Natural killer cell treated with Interleukin-12 subunit alpha and Interleukin-12 subunit beta and Interleukin-15 and Interleukin-18, amount 100 ng/mL, for 72 hours (primary cell): ENCODE measurements at places on chromosomes 2 and 18. TPM values are rescaled to one million over a fixed set of nuclear protein-coding genes. Genes with fewer than 3 reads are reported as not detected.

DNA sequence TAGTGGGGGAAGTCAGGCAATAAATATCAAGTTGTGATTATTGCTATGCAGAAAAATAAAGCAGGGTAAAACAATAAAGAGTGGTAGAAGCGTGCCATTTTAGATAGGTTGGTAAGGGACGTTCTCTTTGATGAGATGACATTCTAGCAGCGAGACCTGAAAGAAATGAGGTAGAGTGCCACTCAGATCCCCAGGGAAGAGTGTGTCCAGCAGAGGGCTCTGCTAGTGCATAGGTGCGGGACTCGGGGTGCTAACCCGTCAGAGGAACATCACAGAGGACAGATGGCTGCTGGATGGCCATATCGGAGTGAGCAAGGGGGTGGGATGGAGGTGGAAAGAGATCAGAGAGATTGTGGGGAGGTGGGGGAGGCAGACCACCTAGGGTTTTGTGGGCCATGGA lies 16.3 kb upstream of the GTF2A1L start:
- H3K36me3 ChIP-seq: no peaks in the 10 kb centered on the region
- H3K4me3 ChIP-seq: no peak overlapping the region
- peaks cover 5% of the 10 kb centered on the region for H3K27me3 ChIP-seq
- no peaks in the 10 kb centered on the region for H3K4me1 ChIP-seq
- no peak overlapping the region for H3K27ac ChIP-seq
- DNase-seq: no peak

DNA sequence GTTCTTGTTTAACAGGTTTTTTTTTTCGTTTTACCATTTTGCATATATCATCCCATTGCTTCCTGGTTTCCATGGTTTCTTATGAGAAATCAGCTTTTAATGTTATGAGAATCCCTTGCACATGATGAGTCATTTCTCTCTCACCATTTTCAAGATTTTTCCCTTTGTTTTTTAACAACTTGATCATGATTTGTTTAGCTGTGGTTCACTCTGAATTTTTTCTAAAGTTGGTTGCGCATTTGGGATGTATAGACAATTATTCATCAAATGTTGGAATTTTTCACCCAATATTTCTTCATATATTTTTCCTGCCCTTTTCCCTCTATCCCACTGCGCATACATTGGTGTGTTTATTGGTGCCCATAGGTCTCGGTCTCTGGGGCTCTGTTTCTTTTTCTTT lies 42.4 kb upstream of the BIN1 start:
- no peaks in the 10 kb centered on the region for H3K27me3 ChIP-seq
- no peak for DNase-seq
- H3K4me1 ChIP-seq: no peaks in the 10 kb centered on the region
- no peak overlapping the region for H3K4me3 ChIP-seq

GRCh38 chr2:100879296-100879695 lies 59.4 kb downstream of the NPAS2 start:
- no peaks in the 10 kb centered on the region for H3K36me3 ChIP-seq
- DNase-seq: no peak
- no peaks in the 10 kb centered on the region for H3K4me1 ChIP-seq
- peaks cover 7% of the 10 kb centered on the region for H3K27me3 ChIP-seq
- no peak overlapping the region for H3K27ac ChIP-seq
- no peak overlapping the region for H3K4me3 ChIP-seq

CD8B2 gene
- total RNA-seq: 0.10 TPM

- H3K27ac ChIP-seq: no peak overlapping the region
- peaks cover 7% of the 10 kb centered on the region for H3K36me3 ChIP-seq
- peaks cover 10% of the 10 kb centered on the region for H3K4me1 ChIP-seq
- DNase-seq: no peak
These were observed 97.2 kb downstream of the PIK3C3 start for GRCh38 chr18:42052122-42052708.

- DNase-seq: no peak
- H3K27ac ChIP-seq: no peak overlapping the region
- H3K36me3 ChIP-seq: no peaks in the 10 kb centered on the region
These were observed 61.4 kb downstream of the GPR39 start for GRCh38 chr2:132477962-132478361.

DNA sequence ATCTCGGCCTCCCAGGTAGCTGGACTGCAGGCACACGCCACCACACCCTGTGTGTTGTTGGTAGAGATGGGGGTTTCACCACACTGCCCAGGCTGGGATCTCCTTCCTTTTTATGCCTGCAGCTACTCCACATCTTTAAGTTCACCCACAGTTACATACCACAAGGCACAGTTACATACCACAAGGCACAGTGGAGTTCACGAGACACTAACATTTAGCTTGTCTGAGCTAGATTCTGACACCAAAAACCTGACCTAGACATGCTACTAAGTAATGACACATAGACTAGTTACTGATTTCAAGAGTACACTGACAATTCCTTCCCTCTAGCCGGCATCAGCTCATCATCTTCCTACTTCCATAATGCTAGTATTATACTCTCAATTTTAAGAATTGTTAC lies 4.3 kb downstream of the POLR2D start:
- H3K27ac ChIP-seq: no peak overlapping the region
- H3K27me3 ChIP-seq: no peaks in the 10 kb centered on the region
- peaks cover 29% of the 10 kb centered on the region for H3K4me1 ChIP-seq
- no peak for DNase-seq
- H3K36me3 ChIP-seq: peaks cover 21% of the 10 kb centered on the region

DNA sequence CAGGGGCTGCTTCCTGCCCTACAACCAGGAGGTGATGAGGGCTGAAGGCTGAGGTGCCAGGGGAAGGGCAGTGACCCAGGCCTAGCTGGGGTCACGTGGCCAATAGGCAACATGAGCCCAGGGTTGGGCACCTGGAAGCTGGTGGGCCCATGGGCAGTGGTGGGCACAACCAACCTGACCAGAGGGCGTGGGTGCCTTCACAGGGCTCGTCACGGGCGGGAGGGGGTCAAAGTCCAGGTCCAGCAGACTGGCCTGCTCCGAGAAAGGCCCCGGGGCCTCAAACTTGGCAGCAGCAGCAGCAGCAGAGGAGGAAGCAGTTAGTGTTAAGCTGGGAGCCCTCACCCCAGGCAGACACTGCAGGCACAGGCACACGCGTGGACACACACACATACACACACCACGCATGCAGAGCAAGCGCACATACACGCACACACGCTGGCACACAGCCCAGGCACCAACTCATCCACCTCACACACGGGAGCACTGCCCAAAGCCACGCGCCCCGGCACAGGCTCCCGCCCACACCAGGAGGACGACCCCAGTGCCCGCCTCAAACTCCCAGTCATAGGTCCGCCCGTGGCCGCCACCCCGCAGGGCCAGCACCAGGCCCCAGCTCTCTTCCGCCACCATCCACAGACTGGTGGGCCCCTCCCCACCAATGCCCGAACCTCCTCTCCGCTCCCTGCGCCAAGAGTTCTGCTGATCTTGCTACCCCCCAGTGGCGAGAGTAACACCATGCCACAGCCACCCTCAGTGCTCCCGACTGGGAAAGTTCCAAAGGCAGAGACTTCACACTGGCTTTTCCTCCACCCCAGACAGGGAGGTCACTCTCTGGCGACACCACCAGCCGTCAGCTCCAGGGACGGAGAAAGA lies 53.0 kb downstream of the BIN1 start:
- H3K4me3 ChIP-seq: no peak overlapping the region
- no peak overlapping the region for H3K27ac ChIP-seq
- H3K36me3 ChIP-seq: no peaks in the 10 kb centered on the region
- H3K4me1 ChIP-seq: no peaks in the 10 kb centered on the region

GRCh38 chr2:8980096-8980495 lies 23.4 kb downstream of the MBOAT2 start:
- H3K27ac ChIP-seq: no peak overlapping the region
- DNase-seq: no peak
- H3K36me3 ChIP-seq: no peaks in the 10 kb centered on the region
- no peak overlapping the region for H3K4me3 ChIP-seq
- no peaks in the 10 kb centered on the region for H3K27me3 ChIP-seq

DNA sequence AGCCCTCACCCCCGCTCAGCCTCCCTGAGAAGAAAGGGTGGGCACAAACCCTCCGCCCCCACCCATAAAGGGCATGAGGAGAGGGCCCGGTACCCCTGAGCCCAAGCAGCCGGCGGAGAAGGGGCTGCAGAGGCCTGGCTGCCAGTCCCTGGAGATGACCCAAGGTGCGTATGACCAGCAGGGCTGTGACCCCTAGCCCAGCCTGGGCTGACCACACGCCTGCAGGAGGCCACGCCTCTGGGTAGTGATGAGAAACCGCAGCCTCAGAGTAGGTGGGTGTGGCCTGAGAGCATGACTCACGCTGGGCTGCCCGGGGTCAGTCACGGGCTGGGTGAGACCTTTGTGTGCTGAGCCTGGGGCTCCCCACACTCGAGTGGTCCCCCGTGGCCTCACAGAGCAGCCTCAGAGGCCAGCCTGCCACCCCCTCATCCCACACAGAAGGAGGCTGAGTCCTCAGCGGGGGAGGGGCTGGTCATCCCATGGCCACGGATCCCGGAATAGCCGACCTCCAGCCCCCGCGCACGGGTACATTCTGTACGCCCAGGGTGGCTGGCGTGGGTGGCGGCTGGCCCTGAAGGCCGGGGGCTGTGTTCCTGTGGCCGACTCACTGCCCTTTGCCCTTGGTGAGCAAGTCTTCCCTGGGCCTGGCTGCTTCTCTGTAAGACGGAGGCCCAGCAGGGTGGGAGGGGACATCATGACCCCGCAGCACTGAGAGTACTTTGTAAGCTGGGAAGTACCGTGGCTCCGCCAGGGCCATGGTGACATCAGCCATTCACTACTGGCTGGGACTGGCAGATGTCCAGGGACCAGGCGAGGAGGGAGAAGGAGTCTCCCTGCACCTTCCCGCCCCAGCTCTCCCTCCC lies 110.8 kb upstream of the OTOS start:
- DNase-seq: no peak
- no peaks in the 10 kb centered on the region for H3K4me1 ChIP-seq
- H3K27ac ChIP-seq: no peak overlapping the region
- no peaks in the 10 kb centered on the region for H3K36me3 ChIP-seq
- peaks cover 5% of the 10 kb centered on the region for H3K27me3 ChIP-seq
- H3K4me3 ChIP-seq: no peak overlapping the region

DNA sequence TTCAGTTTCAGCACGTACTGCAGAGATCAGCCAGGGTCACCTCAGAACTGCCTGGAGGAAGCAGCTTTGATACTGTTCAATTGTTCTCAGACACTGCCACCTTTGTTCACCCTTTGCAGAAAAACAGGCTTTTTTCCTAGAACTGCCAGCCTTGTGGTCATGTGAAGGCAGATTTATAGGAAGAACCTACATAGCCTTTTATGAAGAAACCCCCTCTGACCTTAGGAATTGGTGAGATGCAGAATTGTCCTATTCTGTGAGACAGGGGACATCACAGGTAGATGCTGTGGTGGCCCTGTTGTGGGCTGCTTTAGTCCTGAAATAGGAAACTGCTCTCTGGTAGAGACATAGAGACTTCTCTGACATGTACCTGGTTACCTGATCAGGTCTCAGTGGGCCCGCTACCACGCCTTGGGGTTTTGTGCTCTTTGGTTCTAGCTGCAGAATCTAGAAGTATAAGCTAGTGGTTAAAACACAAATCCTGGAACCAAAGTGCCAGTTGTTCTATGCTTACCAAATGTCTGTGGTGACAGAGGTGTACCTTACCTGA lies 206.6 kb downstream of the AGPS start:
- peaks cover 6% of the 10 kb centered on the region for H3K27me3 ChIP-seq
- DNase-seq: no peak
- no peaks in the 10 kb centered on the region for H3K4me1 ChIP-seq
- H3K36me3 ChIP-seq: no peaks in the 10 kb centered on the region
- H3K27ac ChIP-seq: no peak overlapping the region

MAL gene
- 2.2 TPM for total RNA-seq

- no peaks in the 10 kb centered on the region for H3K36me3 ChIP-seq
- peaks cover 9% of the 10 kb centered on the region for H3K27me3 ChIP-seq
- no peak overlapping the region for H3K4me3 ChIP-seq
- DNase-seq: no peak
These were observed 65.5 kb downstream of the PARD6G start for GRCh38 chr18:80181642-80182461.

NTSR2 gene
- total RNA-seq: not detected

GRCh38 chr18:46459789-46460455 lies 197.1 kb downstream of the LOXHD1 start:
- H3K4me3 ChIP-seq: no peak overlapping the region
- H3K4me1 ChIP-seq: peaks cover 2% of the 10 kb centered on the region
- H3K27me3 ChIP-seq: no peaks in the 10 kb centered on the region

REG1B gene
- not detected for total RNA-seq

GRCh38 chr2:238350150-238350897 lies 30.0 kb downstream of the TRAF3IP1 start:
- no peak for DNase-seq
- H3K4me3 ChIP-seq: no peak overlapping the region
- no peaks in the 10 kb centered on the region for H3K36me3 ChIP-seq
- H3K4me1 ChIP-seq: no peaks in the 10 kb centered on the region
- H3K27me3 ChIP-seq: no peaks in the 10 kb centered on the region
- H3K27ac ChIP-seq: no peak overlapping the region

- no peaks in the 10 kb centered on the region for H3K36me3 ChIP-seq
- H3K27ac ChIP-seq: no peak overlapping the region
- no peak for DNase-seq
These were observed 777 bp downstream of the MOCOS start for GRCh38 chr18:36187826-36188721.

GRCh38 chr2:180829261-180829660 lies 151.1 kb upstream of the UBE2E3 start:
- H3K27ac ChIP-seq: no peak overlapping the region
- DNase-seq: no peak
- peaks cover 21% of the 10 kb centered on the region for H3K27me3 ChIP-seq
- no peaks in the 10 kb centered on the region for H3K4me1 ChIP-seq
- no peak overlapping the region for H3K4me3 ChIP-seq
